ENCODE measurements at places on chromosomes 13 and 19.

DNA sequence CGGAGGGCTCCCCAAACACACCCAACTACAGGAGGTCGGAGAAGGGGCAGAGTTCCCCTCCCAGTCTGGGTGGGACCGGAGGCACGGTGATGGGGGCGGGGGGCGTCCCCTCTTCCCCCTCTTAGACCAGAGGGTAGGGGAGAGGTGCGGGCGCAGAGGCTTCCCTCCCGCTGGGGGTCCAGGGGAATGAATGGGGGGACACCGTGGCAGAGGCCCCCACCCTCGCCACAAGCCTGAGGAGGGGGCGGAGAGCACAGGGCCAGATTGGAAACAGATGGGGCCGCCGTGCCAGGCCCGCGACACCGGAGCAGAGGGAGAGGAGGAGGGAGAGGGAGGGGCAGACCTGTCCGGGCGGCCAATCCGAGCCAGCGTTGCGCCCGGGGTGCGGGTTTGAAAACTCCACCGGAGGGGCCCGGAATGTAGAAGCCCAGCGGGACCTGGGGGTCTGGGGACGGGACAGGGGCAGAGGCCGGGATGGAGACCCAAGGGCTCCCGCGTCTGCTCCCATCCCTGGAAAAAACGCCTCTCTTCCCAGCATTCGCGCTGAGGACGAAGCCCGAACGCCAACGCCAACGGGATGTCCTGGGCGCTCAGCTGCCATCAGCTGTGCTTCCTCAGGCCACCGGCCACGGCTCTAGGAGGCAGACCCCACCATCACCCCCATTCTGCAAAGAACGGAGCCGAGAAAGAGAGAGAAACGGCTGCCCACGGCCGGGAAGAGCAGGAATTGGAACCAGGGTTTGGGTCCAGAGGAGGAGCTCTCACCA is 46.8 kb downstream of the PTPRS start:
- DNase-seq, result no peak

- DNase-seq, result peak; percentile 60
These were observed 12.5 kb downstream of the FEM1A start for GRCh38 chr19:4803736-4804695.

DNA sequence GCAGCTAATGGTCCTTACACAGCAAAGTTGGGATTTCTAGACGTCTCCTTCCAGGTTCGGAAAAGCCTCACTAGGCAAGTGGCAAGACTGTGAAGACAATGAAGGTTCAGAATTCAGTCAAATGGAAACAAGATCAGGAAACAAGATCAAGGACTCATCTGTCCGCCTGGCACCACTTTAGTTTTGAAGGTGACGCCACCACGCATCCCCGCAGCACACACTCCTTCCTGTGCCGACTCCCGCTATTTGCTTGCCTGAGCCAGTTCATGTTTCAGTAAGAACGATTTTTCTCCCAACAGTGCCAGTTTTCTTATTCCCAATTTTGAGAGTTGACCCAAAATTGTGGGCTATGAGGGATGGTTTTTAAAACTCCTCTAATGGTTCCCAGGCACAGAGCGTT is 41.4 kb downstream of the MPHOSPH8 start:
- DNase-seq, result no peak

DNA sequence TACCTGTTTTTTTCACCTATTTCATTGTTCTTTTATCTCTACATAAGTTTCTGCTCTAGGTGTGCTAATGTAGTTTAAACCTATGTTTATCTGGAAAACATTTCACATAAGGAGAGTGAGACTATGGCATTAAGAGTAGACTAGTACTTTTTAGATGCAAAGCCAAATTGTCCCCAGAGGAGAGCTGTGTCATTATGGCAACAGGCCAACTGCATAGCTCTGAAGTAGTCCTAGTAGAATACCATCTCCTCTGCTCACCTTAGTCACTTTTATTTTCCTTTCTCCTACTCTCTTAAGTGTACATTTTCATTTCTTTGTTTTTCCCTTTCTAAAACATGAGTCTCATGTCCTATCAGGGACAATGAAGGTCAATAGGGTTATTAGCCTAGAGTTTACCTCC is 123.1 kb downstream of the ITGBL1 start:
- no peak for DNase-seq

DNA sequence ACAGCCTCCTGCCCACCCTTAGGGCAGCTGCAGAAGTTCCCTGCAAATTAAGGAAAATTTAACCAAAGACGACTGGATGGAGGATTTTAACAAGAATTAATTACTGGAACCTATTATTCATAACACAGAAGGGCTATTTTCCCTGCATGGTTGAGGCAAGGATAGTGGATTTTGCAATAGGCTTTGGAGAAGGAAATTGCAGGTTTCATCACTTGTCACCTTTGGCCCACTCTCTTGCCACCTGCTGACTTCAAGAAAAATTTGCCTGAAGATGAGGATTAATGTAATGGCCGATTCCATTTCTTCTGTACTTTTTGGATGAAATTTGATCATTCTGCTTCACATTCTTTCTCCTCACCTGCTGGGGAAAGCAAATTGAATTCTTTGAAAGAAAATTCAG is 261.7 kb downstream of the FGF9 start:
- no peak for DNase-seq

- peak; percentile 2 for DNase-seq
These were observed 166.6 kb downstream of the KLF12 start for GRCh38 chr13:73967397-73968165.

DNA sequence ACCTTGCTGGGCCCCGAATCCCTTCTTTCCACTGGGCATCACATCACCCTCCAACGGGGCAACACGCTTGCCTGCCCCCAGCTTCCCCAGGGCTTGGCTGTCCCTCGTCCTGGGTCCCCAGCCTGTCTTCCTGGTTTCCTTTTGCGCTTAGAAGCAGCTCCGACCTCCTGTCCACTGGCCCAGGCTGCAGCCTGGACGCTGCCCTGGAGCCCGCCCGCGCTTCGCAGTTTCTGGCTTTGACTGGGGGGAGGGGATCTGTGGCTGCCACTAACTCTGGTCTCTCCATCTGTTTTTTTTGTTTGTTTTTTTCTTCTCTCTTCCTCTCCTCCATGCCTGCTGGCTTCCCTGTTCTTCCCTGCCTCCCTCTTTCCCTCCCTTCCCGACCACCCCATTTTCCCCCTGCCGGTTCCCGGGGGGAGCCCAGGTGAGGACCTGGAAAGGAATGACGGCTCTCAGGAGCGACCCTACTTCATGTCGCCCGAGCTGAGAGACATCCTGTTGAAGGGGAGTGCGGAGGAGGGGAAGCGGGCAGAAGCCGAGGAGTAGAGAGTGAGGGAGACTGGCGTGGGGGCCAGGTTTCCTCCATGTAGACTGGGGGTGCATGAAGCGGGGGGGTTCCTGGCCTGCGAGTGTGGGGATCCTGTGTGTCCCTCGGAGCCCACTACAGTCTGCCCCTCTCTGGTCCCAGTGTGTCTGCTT is 11.5 kb upstream of the ILF3 start:
- DNase-seq, result no peak

DNA sequence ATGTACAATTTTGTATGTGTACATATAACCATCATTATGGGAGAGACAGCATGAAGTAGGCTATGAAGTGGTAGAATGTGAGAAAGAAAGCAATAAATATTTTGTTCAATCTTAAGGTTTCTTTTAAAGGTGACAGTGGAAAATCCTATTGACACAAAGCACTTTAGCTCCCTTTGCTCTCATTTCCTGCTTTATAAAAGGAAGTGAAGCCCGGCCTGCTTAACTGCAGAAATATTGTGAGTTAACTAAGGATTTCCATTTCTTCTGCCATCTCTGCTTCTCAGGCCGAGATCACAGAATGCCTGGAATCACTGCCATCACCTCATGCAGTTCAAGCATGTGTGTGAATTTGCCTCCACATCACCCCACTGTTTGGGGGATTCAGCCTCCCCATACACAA is 83.5 kb downstream of the FRY start:
- no peak for DNase-seq

- DNase-seq, result no peak
These were observed 438.7 kb upstream of the ARGLU1 start for GRCh38 chr13:107006661-107007060.

- DNase-seq, result no peak
These were observed 577 bp downstream of the ZNF181 start for GRCh38 chr19:34734537-34735103.

GRCh38 chr19:54659300-54659699 is 3.5 kb upstream of the LILRB4 start:
- DNase-seq, result no peak

DNA sequence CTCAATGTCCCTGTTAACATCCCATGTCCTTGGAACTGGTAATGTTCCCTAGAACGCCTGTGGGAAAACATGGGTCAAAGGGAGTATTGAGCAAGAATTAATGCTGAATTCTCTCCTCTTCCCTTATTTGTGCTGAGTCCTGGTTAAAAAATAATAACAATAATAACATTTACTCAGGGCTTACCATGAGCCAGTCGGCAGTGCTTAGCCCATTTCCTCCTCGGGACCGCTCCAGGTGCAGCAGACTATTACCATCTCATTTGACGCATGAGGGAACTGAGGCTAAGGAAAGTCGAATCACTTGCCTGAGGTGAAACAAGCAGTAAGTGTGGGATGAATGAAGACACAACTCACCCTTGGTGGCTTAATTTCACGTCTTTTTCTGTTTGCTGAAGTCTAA is 33.6 kb upstream of the SLC15A1 start:
- no peak for DNase-seq

- DNase-seq, result no peak
These were observed 2.8 kb downstream of the MAST1 start for GRCh38 chr19:12841094-12841493.

- no peak for DNase-seq
These were observed 566 bp downstream of the MPV17L2 start for GRCh38 chr19:18193388-18194180.

GRCh38 chr13:23579072-23579895 is 9.1 kb downstream of the TNFRSF19 start:
- DNase-seq, result peak; percentile 72

DNA sequence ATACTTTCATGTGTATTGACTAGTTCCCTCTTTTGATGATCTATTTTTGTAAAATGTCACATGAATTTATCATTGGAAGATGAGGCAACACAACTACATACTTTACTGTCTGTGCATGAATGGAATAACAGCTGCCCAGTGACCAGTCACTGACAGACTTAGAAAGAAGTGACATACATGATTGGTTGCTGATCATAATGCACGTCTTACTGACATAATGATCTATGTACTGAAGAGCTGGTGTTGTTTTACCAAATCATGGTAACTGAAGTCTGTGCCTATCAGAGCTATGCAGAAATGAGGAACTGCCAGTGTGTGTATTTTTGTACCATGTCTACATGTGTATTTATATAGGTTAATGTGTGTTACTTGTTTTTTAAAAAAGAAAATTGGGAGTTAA is 26.5 kb downstream of the GPR18 start:
- no peak for DNase-seq
